Islet precursor cell (in vitro differentiated cells): ENCODE measurements at places on chromosomes 5 and 9.

- no peak for DNase-seq
Observed at GRCh38 chr5:170638051-170638450, 134.2 kb downstream of the KCNIP1 start.

- DNase-seq = no peak
Observed at GRCh38 chr5:102932781-102933180, 177.7 kb downstream of the PAM start.

DNA sequence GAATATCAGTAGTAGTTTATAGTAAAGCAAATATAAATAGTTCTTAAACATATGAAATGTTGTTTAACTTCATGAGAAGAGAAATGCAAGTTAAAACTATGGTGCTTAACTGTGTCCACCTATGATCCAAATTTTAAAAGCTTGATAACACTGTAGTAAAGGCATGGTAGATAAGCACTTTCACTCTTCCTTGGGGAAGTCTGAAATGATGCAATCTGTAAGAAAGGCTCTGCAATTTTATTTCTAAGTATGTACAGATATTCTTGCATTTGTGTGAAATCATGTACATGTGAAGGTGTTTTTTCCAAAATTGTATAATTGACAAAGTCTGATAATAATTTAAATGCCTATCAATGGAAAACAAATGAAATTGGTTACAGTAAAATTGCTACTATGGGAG is 66.9 kb downstream of the SYK start:
- DNase-seq = no peak

DNA sequence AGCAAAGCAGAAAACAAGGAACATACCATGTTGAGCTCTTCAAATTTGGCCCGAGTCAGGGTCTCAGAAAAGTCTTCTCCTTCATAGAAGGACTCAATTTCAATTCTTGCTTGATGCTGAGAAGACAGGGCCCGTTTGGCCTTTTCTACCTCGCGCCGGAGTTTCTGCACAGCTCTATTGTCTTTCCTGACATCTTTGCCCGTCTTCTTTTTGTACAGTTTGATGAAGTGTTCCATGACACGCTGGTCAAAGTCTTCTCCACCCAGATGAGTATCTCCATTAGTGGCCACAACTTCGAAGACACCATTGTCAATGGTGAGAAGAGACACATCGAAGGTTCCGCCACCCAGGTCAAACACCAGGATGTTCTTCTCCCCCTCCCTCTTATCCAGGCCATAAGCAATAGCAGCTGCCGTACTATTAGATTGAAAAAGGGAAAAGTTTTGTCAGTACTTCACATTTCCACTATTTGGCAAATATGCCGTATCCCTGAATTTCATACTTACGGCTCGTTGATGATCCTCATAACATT is 2.2 kb downstream of the HSPA5 start:
- DNase-seq = no peak

DNA sequence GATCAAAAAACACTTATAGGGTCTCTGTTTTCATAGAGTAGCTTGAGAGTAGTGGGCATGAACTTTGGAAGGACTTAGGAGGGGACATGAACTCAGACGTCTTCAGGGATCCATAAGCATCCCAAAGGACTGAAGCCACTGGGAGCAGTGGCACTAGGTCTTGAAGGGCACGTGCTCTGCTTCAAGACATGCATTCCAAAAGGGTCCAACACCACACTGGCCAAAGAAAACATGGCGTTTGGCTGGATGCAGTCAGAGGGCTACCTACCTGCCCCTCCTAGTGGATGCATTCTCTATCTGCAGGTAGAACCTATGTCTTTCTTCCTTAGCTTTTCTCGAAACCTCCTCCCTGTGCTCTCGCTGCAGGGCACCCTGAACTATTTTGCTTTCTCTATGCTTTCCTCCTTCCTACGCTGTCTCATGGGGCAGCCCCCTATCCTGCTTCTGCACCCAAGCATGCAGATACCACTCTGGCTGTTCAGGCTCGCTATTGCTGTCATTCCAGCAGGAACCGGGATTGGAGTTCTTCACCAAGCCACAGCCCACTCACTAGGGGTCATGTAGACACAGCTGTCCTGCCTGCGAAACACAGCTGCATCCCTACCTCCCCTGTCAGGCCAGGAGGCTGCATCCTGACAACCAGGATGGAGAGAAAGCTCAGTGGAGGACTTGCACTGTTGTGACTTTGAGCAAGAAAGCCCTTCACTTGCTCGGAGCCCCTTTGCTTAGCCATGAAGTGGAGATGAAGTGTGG is 11.9 kb downstream of the FAM240B start:
- no peak for DNase-seq

DNA sequence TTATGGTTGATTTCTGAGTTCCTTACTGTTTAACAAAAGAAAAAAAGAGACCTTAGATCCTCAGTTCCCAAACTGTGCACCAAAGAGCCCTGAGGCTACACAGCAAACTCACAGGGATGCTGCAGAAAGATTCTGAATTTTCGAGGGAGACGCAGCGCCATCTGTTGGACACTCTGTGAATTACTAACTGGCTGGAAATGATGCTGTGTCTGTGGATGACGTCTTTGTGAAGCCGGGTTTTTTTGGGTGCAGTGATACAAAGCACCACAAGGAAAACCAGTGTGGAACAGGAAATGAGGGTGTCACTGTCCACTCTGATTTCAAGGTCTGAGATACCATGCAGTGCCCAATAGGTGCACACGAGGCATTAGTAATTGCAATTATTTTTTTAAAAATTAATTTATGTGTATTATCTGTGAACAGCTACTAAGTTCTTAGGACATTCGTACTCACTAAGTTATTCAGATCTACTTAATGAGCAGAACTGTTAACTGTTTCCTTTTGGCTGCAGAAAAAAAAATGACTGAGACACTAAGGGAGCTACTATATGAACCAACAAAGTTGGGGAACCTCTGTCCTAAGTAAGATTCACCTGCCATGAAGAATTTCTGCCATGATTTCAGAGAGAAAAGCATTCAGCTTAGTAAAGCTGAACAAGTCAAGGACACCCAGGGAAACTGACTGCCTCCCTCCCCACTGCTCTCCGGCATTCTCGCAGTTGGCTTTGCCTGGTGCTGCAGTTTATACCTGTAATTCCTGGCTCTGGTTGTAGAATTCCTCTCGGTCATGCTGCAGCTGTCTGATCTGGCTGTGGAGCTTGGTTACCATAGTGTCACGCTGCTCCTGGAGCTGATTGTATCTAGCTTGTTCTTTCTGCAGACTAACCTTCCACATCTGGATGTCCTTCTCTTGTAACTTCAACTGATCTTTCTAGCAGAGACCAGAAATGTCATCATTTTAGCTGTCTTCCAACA is 23.4 kb downstream of the SPACA9 start:
- peak; percentile 89 for DNase-seq

GRCh38 chr5:5037674-5038073 is 102.5 kb upstream of the ADAMTS16 start:
- DNase-seq = no peak

DNA sequence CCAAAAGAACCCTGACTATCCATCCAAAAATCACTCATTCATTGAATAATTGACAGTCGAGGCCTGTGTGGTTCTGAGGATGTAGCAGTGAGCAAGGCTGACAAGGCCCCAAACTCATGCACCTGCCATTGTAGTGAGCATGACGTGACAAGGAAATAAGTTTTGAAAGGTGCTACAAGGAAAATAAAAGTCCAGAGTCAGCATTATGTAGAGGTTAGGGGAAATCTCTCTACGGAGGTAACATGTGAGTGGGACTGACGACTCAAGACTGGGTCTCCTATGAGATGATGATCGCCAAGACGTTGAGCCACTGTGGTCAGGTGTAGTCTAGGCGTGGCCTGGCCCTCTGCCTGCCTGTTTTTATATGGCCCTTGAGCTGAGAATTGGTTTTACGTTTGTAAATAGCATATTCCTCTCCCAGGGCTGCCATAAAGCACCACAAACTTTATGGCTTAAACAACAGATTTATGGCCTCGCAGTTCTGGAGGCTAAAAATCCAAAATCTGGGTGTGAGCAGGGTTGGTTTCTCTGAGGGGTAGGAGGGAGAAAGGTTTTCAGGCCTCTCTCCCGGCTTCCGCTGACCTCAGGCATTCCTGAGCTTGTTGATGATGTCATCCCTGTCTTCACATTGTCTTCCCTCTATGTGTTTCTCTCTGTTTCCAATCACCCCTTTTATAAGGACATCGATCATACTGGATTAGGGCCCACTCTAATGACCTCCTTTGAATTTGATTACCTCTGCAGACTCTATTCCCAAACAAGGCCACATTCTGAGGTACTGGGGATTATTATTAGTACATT is 206.4 kb upstream of the EGFLAM start:
- DNase-seq = peak; percentile 63

GRCh38 chr5:2841208-2841607 is 89.7 kb upstream of the IRX2 start:
- DNase-seq = no peak

DNA sequence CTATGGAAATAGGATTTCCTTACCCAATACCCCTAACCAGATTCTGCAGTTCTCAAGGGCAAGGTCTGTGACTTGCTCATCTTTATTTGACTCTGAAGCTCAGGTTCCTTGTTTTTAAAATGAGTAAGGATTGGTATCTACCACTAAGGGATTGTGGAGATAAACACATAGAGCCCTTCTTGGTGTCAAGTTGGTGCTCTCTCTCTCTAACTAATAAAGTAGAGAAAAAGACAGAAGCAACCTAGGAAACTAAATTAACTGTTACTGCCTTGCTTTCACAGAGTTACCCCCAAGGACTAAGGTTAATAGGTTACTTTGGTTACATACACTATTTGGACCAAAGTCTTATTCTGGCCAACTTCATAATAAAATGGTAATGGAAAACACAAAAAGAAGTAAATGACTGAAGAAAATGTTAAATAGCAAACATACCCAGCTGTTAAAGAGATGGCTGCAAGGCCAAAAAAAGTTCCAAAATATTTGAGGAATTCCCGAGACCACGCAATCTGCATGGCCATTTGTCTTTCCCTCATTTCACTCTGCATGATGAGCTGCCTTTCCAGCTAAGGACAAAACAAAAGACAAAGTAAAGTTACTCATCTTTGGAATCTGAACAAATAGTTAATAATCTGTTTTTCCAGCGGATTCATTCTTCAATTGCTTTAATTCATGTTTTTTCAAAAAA is 21.8 kb upstream of the RLN1 start:
- no peak for DNase-seq

DNA sequence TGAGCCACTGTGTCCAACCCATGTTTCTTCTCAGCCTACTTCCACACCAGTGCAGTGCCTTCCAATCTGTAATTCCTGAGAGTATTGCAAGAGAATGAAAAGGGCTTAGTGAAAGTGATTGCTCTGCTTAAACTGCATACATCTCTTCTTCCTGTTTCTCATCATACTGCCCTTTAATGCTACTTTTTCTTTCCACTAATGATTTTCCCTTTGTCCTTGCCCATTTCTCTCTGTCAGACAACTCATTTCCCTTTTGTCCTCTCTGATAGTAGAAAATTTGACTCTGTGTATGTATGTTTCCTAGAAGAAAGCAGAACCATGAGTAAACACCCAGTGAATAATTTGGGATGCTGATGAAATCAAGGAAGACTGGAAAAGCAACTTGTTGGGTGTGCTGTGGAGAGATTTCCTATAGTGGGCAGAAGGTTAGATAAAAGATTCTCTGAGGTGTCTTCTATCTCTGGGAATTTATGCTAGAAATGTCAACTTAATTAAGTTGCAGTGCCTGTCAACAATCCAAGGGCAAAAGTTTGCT is 102.2 kb upstream of the CHD1 start:
- DNase-seq = no peak

DNA sequence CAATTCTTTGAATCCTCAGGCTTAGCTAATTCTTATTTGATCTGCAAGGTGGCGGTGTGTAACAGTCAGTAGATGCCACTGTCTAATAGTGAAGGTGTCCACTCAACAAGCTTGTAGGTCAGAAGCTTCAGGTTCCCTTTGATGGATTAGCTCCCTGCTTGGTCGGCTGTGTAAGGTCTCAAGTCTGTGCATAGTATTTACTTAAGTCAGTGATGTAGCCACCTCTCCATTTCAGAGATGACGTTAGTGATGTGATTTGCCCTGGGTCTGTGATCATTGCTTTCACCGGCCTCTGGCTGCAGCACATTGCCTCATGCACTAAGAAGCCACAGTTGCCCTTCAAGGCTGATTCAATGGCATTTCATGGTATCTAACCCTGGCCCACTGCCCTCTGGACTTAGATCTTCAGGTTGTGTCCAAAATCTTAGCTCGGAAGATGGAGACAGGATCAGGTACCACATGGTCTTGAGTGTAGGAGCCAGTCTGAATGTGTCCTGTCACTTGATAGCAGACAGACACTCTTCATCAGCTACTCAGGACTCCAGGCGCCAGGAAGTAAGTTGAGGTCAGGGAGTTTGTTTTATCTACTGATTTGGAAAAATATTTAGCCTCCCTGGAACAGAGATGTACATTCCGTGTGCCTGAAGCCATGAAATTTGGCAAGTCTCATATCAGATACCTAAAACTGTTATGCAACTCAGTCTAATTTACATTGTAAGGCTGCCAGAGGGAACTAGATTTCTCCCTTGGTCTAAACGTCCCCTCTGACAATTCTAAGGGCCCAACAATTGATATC is 42.9 kb downstream of the SUB1 start:
- DNase-seq = no peak

DNA sequence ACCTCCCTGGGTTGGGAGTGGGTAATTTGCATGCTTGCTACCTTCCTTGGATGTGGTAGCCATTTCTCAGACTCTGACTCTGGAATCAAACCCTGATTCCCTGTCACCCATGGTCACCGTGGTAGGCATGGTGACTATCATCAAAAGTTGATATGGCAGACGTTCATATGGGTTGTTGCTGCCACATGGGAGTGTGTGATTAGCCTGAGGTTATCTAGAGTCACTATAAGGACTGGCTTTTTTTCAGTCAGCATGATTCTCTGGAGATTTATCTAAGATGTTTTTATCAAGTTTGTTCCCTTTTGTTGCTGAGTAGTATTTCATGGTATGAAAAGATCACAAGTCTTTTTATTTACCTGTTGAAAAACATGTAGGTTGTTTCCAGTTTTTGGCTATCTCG is 7.0 kb downstream of the RCL1 start:
- DNase-seq = no peak

- peak; percentile 65 for DNase-seq
Observed at GRCh38 chr5:93188876-93189485, 392.0 kb downstream of the NR2F1-AS1 start.

- DNase-seq = peak; percentile 60
Observed at GRCh38 chr9:15416880-15417279, 5.8 kb upstream of the SNAPC3 start.

DNA sequence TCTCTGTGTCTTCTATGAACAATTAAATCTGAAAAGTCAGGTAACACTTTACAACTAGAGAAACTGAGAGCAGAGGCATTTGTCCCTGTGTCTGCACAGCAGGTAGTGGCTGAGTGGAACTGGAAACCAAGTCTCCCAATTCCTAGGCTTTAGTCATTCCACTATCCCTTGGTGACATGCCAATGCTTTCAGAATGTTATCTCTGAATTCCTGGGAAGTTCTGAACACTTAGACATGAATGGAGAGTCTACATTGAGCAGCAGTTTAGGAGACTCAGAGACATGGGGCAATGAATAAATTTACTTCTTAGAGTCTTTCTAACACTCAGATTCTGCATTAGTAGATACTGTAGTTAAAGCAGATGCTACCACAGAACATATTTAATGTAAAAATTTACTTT is 94.8 kb upstream of the APC start:
- no peak for DNase-seq
